H7 (cell line): ENCODE measurements at places on chromosomes 12 and 14. TPM values are rescaled to one million over a fixed set of nuclear protein-coding genes. Genes with fewer than 3 reads are reported as not detected.

GRCh38 chr12:8847435-8847834 is 25.0 kb downstream of the A2ML1 start:
- DNase-seq, result no peak

GRCh38 chr12:96988919-96989318 is 81.9 kb downstream of the NEDD1 start:
- no peak for DNase-seq

Gene VWF
- 1.6 and 2.3 TPM in 2 replicates for total RNA-seq

- no peak for DNase-seq
Measured at GRCh38 chr12:27657296-27657695, 39.0 kb upstream of the REP15 start.

- DNase-seq, result no peak
Measured at GRCh38 chr12:70840656-70841350, 79.7 kb downstream of the PTPRR start.
